ENCODE measurements at places on chromosomes 2 and 18.

DNA sequence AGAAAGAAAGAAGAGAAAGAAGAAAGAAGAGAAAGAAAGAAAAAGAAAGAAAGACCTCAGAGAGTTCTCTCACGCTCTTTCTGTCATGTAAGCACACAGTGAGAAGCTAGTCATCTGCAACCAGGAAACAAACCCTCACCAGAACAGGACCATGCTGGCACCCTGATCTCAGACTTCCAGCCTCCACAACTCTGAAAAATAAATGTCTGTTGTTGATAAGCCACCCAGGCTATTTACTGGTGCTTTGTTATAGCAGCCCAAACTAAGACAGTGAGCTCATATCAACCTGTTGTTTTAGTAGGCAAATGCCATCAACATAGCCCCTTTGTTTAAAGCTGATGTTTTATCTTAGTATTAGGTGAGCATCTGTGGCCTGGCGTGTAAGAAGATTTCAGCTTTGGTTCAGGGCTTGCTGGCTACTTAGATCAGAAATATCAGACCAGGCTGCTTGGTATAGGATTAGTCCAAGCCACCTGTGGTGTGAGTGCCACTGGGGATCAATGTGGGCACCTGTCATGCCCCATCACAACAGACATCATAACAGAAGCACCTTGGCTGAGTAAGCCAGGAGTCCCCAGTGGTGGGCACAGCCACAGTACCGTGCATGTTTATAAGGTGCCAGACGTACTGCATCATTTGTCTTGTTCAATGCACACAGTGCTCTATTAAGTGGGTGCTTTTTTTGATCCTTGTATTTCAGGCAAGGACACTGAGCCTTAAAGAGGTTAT, 94.4 kb downstream of the LBH start:
- DNase-seq = no peak

GRCh38 chr2:20107352-20107751, 55.9 kb upstream of the LAPTM4A start:
- no peak for DNase-seq

DNA sequence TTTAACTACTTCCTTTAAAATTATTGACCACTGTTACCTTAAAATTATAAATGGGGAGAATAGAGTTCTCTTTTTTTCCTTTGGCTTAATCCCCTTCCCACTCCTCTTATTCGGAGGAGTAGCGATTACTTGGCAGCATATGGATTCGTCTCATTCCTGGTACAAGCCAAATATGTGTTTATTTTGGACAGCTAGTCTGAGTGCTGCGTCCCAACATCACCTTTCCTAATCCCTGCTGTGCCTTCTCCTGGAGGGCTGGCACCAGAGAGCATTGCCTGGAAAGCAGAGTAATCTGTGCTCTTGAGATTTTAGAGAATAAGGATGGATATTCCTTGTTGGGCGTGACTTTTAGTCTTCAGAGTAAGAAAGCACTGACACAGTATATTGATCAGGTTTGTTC, 185.6 kb downstream of the AGAP1 start:
- DNase-seq = no peak

- DNase-seq = no peak
Measured at GRCh38 chr2:11038641-11039040, 116.6 kb upstream of the SLC66A3 start.

DNA sequence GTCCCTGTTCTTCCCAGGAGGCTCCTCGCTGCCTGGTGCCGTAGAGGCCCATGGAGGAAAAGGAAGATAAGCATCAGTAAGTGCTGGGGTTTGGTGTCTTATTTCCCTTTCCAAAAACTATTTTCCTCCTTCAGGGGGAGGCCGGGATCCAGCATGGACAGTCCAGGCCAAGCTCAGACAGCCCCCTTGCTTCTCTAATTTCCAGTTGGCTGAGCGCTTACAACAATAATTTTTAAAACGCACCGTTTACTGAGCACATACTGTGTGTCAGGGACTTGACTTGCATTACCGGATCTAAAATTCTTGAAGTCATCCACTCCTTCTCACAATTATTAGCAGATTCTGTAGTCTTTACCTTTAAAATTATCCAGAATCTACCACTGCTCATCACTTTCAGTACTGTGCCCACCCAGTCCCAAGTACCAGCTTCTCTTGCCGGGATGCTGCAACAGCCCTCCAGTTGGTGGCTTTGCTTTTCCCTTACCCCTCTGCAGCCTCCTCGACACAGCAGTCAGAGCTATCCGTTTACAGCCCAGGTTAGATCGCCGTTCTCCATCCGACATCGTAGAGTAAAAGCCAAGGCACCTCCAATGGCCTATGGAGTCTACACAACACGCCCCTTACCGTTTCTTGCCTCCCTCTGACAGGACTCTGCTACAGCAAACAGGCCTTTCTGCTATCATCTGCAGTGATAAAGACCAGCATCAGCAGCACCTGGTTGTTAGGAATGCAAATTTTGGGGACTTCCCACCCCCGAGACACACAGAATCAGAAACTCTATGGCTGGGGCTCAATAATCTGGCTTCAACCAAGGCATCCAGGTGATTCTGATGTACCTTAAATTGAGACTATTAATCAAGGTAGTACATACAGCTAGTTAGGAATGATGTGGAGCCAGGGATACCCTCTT, 75.2 kb upstream of the TSPYL6 start:
- DNase-seq = no peak

DNA sequence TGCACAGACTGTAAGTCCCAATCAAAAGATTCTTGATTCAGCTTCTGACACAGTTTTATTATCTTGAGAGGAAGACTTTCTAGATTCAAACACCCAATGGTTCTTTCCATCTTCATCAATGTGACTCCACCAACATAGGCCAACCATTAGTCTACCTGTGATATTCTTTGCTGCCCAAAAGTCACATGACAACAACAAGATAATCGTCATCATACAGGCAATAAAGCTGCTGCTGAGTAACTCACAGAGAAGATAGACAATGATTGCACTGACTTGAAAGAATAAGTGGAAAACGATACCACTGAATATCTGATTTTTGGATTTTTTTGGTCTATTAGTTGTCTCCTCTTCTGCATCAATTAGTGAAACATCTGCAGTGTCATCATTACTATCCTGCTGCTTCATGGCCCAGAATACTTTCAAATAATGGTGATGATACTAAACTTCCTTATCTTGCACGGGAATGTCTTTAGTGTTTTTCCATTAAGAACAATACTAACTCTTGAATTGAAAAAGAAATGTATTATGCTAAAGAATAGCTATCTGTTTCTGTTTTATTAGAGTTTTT, 19.5 kb downstream of the M1AP start:
- DNase-seq = no peak

DNA sequence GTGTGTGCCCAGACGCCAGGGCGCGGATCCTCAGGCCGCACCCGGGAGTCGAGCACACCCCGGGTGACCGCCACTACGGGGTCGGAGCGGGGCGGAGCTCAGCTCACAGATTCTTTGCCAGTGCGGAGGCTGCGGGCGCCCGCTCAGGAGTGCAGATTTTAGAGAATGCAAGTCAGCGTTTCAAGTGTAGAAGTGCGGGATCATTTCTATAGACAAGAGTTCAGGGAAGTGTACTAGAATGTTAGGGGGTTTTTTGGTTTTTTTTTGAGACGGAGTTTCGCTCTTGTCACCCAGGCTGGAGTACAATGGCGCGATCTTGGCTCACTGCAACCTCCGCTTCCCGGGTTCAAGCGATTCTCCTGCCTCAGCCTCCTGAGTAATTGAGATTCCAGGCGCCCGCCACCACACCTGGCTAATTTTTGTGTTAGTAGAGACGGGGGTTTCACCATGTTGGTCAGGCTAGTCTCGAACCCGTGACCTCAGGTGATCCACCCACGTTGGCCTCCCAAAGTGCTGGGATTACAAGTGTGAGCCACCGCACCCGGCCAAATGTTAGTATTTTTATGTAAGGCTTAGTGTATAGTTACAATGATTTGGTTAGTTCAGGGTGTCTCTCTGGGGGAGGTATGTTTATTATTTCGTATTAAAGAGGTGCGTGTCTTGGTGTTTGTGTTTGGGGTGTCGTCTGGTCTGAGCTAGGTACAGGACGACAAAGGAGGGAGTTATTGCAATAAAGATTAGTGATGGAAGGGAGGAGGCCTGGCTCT, 619 bp upstream of the FAM168B start:
- DNase-seq = no peak

DNA sequence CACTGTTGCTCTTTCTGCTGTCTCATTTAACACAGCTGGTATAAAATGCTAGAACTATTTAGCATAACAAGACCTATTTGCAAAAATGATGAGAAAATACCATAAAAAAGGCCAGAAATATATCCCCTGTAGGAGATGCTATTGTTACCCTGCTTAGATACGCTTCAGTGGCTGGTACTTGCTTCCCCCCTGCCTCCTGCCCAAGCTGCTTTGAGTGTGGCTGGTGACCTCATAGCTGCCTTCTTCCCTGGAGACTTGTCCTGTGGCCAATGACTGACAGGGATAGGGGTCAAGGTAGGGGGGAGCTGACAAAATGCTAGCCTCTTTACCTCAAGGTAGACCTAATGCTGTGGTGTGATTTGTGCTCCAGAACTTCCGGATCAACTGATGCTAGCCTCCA, 150.2 kb upstream of the ZEB2 start:
- DNase-seq = no peak

- DNase-seq = no peak
Measured at GRCh38 chr2:42934580-42935186, 142.3 kb upstream of the HAAO start.

DNA sequence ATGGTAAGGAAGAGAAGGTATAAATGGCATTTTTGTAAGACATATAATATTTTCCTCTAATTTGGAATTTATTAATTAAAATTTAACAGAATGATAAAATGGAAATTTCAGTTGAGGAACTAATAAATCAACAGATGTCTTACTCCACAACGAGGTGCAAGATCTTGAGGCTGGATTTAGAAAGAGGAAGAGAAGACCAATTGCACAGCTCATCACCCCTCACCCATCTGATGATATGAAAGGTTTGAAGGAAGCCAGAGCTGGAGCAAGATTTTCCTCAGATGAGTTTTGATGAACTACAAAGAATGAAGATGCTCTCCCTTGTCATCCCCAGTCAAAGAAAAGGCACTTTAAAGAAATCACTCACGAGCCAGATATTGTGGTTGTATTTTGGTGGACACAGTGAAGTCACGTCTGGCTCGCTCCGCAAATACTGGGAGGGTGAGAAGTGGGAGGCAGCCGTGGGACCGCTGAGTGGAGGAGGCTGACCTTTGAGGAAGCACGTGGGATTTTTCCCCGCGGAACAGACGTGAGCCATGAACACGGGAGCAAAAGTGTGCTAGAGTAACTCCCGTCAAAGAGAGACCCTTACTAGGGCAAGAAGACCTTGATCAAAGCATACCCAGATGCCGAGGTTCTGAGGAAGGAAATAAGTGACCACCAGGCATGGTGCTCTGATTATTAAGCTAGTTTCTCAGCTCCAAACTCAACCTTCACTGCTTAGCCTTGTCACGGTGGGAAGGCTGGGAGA, 511.4 kb downstream of the RNF144A start:
- no peak for DNase-seq

GRCh38 chr18:26621161-26622026, 73.0 kb upstream of the KCTD1 start:
- no peak for DNase-seq

DNA sequence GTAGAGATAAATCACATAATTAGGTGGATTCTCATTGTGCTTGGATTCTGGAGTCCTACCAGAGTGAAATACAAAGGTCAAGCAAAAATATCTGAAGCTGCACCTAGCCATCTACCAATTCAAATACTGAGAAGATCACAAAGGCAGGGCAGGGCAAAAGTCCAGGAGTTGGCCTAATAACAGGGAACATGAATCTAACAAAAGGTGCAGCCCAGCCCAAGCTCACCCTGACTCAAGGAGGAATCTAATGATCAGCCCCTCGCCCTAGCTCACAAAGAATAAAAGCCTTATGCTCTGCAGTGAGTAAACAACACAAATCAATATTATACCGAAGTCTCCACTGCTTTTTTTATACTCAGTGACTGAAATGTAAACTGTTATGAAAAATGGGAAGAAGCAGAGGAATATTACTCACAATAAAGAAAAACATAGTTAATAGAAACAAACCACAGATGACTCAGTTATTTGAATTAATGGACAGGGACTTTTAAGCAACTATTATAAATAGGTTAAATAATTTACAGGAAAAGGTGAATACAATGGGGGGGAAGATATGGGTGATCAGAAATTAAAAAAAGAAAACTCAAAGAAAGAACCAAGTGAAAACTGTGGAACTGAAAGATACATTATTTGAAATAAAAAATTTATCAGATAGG, 49.5 kb downstream of the ANTXR1 start:
- DNase-seq = no peak

- DNase-seq = no peak
Measured at GRCh38 chr2:234076451-234076850, 25.9 kb downstream of the SPP2 start.

GRCh38 chr2:222926915-222927314, 66.1 kb downstream of the ACSL3 start:
- DNase-seq = no peak

- DNase-seq = no peak
Measured at GRCh38 chr18:79442508-79443221, 46.9 kb downstream of the NFATC1 start.

GRCh38 chr2:54528311-54528955, 72.3 kb downstream of the SPTBN1 start:
- no peak for DNase-seq

All from activated T-cell treated with anti-CD3 and anti-CD28 coated beads, Interleukin-2, amount 50 U/mL, for 1 hour (primary cell).